ENCODE measurements at places on chromosomes 16 and 17.

GRCh38 chr16:55552621-55553020, 13.9 kb upstream of the CAPNS2 start:
- DNase-seq: peak; percentile 71

- DNase-seq: peak; percentile 89
Observed at GRCh38 chr16:51538707-51539498, 387.8 kb upstream of the SALL1 start.

GRCh38 chr17:38461683-38462082, 33.4 kb downstream of the ARHGAP23 start:
- no peak for DNase-seq

DNA sequence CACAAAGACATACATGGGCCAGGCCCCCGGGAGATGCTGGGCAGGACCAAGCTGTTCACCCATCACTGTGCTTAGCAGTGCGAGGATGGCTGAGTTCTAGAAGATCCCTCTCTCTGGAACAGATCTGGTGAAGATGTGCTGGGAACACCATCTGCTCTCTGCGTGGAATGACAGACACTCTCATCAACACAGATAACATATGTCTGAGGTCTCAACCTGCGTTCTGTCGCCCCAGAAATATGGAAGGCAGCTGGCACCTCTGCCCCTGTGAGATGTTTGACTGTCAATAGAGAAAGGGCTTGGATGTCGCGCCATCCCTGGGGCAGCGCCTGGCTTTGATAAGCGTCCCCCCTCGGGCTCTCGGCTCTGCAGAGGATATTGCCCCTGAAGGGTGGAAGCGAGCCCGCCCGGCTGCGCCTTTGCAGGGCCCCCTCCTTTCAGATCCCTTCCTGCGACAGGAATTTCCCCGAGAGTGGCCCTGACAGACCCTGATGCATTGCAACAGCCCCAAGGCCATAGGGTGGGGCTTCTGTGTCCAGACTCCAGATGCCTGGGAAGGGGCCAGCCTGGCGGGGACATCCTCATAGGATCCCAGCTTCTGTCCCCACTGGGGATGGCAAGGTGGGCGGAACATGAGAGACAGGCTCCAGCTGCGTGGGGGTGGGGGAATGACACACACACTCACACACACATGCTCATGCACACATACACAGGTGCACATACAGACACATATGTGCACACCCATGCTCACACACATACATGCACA, 86.9 kb upstream of the ZNF469 start:
- no peak for DNase-seq

- DNase-seq: no peak
Observed at GRCh38 chr17:82317394-82318168, at the start of gene CD7. CD7 (minus strand) TSS chr17:82317608; CDS start chr17:82317495, 113 bp downstream.

GRCh38 chr17:66928949-66929348, 35.6 kb upstream of the CACNG4 start:
- DNase-seq: no peak

GRCh38 chr17:6314311-6314710, 120.6 kb downstream of the AIPL1 start:
- DNase-seq: no peak

DNA sequence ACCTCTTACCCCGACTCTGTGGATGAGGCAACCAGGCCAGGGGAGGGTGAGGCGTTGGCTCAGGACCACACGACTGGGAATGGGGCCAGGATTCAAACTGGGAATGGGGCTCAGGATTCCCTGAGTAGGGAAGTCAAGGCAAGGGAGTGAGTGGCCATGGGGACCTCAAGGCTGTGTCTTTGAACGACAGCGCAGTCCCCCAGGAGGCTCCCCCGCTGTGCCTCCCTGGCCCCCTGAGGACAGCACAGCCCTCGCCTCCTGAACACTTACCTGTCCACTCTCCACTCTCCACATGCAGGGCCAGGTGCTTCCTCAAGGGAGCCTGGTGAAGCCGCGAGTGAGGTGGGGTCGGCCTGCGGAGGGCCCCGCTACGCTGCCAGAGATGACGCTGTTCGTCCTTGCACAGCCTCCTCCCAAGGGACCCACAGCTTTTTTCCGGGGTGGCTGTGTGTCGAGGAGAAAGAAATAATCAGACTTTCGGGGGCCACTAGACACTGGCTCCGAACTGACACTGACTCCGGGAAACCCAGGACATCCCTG, 6.9 kb downstream of the ZNF469 start:
- peak; percentile 34 for DNase-seq

DNA sequence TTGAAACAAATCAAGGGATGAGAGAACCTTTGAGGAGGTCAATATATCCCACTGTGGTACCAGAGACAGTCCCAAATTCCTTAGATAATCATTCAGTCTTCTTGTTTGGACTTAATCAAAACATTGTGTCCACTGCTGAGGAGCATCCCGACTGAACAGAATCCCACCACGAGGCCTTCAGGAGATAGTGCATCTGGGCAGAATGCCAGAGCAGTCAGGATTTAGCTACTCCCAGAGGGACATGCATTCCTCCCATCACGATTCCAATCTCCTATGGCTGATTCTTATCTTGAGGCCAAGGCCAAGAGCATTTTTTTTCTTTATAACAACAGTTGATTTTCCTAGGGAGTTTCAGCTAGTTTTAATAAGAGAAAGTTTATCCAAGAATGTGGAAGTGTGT, 87.4 kb upstream of the COX10 start:
- no peak for DNase-seq

DNA sequence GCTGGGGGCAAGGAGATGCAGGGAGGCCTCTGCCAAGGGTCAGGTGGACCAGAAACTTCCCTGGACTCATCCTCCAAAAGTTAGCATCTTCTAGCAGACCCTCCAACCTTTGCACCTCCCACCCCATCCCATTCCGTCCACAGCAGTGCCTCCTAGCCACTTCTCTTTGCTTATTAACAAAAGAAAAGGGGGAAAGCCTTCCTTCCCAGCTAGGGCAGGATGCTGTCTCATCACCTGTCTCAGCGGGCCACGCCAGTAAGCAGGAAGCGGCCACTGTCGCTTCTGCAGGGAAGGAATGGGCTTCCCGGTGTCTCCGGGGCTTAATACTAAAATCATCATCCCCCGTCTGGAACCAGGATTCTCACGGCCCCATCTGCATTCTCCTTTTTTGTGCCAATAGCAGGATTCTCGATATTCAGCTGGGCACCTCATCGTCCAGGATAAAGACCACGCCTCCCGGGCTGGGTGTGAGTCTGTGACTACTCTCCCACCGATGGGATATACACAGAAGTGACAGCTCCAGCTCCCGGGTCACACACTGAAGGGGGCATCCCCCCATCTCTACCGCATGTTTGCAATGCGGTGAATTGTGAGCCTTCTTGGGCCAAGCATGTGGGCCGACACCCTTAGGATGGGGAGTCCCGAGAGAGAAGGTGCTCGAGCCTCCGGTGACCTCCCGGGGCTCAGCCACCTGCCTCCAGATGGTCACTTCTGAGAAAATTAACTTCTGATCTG, 15.5 kb upstream of the RBFOX3 start:
- no peak for DNase-seq

- DNase-seq: peak; percentile 7
Observed at GRCh38 chr17:42803074-42803883, 4.6 kb downstream of the CNTD1 start.

- DNase-seq: no peak
Observed at GRCh38 chr17:56638591-56639051, 45.1 kb downstream of the NOG start.

- no peak for DNase-seq
Observed at GRCh38 chr17:13378361-13378760, 223.4 kb downstream of the HS3ST3A1 start.

- no peak for DNase-seq
Observed at GRCh38 chr16:88197481-88198456, 185.0 kb upstream of the ZNF469 start.

DNA sequence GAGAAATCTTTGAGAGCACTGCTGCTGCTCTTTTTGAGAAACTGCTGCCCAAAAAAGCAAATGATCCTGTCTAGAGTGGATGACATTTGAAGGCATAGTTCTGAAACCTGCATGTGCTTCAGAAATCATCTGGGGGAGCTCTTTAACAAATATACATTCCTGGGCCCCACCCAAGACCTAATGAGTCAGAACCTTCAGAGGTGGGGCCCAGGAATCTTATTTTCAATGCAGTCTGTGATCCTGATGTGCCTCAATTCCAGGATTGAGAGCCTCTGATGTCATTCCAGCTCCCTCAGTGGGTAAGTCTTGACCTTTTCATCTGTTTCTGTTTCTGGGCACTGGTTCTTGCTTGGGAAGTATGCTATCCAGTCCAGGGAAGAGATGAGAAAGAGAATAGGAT, 42.3 kb downstream of the HNF1B start:
- DNase-seq: peak; percentile 57

- no peak for DNase-seq
Observed at GRCh38 chr16:11380836-11381235, 35.6 kb downstream of the RMI2 start.

GRCh38 chr16:4116325-4117249, at the start of gene ADCY9:
ADCY9 (minus strand) TSS chr16:4116442; CDS start chr16:4115442, 1,000 bp downstream.
- DNase-seq: peak; percentile 60

GRCh38 chr16:31876951-31877828, 3.6 kb downstream of the ZNF267 start:
- peak; percentile 75 for DNase-seq

GRCh38 chr17:57954397-57955182, 622 bp downstream of the CUEDC1 start:
- peak; percentile 59 for DNase-seq

DNA sequence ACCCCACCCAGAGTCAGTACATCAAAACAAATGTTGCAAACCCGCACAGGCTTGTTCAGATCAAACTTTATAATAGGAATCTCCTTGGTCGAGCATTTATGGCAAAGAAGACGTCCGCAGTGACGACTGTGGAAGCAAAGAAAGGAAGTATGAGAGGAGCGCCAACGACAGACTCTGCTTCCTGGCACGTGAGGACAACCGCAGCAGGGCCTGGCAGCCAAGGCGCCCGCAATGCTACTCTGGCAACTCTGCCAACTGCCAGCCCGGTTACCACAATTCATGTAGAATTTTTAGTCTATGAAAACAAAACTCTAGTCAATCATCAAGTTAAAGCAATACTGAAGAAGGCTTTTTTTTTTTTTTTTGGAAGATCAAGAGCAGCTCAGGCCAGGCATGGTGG, 24.8 kb downstream of the CYB5D2 start:
- DNase-seq: no peak

GRCh38 chr16:87067003-87067556, 250.1 kb downstream of the C16orf95 start:
- DNase-seq: no peak

GRCh38 chr17:81245024-81245664, 6.0 kb downstream of the NDUFAF8 start:
- DNase-seq: no peak

DNA sequence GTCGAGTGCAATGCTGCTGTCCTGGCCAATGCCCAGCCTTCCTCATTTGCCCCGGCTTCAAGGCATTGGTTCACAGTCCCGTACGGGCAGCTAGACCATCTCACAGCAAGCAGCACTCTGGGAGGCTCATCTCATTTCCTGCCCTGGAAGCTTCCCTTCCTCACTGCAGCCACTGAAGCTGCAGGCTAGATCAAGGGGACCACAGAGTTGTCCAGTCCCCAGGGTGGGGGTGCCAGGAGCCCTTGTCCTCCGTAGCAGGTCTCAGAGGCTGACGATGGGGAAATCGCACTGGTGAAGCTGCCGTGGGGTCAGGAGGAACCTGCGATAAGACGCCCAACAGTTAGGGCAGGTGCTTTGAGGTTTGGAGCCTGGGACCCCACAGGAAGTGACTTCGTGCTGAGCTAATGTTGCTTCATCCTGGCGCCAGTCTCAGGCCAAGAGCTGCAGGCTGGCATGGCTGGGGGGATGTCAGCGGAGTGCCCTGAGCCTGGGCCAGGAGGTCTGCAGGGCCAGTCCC, at the start of gene SPNS3:
Gene SPNS3, plus strand, starts transcription at position 426 of the 517 bp plus-strand sequence. Its CDS starts 28 bp downstream, at position 454.
- no peak for DNase-seq

GRCh38 chr16:23566724-23567123, 9.2 kb downstream of the UBFD1 start:
- DNase-seq: no peak

DNA sequence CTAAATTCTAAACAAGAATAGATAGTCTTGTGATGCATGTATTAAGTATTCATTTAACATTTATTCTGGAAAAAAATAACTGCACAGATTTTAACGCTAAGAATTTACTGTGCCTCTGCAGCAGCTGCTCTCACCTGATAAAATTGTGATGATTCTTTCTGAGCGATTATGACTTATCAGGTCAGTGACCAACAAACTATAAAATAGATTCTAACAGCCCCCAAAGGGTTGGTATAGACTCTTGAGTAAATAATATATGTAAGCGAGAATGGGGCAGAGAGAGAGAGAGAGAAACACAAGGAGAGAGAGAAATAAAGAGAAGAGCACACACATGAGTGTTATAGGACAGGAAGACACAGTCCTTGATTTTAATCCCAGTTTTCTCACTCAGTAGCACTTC, 144.4 kb downstream of the SNX11 start:
- DNase-seq: no peak

DNA sequence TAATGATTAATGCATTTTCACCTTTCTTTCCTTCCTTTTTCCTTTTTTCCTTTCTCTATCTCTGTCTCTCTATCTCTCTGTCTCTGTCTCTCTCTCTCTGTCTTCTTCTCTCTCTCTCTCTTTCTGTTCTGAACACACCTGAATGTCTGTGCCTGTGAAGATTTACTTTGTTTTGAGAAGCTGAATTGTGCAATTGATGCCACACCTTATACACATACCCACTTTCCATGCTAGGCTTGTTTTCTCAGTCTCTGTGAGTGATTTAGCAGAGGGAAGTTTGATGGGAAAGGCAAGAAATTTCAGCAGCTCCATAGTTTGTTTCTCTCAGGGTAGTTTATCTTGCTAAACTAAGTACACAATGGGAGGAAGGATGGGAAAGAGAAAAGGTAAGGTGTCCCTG, 9.3 kb upstream of the CAPNS2 start:
- DNase-seq: no peak

DNA sequence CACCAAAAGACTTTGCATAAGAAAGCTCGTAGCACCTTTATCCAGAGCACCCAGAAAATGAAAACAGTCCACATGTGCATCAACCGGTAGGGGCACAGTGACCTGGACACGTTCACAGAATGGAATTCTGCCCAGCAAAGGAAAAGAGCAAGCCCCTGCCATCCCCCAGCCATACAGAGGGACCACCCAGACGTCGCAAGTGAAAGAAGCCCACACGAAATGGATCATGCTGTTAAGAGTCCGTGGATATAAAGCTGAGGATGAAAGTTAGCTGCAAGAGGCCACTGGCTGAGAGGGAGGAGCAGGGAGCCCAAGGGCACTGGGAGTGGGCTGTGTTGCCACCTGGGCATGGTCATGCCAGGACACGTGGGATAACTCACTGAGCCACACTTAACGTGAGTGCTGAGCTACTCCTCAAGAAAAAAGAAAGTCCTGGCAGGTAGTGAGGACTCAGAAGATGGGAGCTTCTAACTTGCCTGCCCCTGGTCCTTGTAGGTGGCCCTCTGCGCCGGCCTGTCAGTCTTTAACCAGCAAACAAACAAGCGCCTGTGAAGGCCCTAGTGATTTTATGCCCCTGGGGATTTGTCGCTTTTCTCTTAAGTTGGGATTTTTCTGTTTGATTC, 190.7 kb downstream of the C16orf95 start:
- no peak for DNase-seq

DNA sequence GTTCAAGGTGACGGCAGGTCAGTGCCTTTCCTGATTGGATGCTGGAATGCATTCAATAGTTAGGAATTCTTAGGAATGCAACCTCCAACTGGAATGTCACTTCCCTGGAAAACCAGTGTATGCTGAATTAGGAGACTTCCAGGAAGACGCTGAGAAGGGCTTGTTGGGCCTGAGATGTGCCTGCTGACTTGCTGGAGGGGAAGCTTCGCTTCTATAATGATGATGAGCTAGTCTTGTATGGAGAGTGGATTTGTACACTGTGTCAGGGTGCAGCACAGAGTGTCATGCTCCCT, 45.6 kb downstream of the SMPD3 start:
- no peak for DNase-seq

GRCh38 chr17:65553646-65554552, 7.5 kb downstream of the AXIN2 start:
- no peak for DNase-seq

Data from cardiac fibroblast (primary cell).